ENCODE measurements at places on chromosomes 6 and 20.

GRCh38 chr6:45714006-45714730 is 301.5 kb downstream of the CLIC5 start:
- no peak for DNase-seq

DNA sequence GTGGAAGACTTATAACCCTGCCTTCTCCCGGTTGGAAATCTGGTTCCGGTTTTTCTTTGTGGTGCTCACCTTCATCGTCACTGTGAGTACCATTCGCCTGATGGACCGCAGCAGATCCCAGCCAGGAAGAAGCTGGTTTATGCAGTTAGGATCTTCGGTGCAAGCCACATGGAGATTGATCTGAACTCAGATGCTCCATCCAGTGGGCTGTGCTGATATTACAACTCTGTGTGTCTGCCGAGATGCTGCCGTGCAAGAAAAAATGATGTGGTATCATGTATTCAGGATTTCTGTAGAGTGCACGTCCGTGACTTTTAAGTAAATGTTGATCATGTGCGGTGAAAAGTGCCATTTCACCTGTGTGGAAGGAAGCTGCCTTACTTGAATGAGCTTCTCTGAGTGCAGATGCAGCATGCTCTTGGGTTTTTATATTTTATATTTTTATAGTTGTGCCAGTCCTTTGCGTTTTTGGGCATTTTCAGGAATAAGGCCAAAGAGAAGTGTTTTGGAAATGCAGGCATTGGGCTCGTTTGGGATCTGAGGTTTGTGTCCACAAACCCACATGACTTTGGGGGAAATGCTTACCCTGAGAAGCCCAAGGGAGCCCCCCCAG is 39.2 kb downstream of the DYNLT1 start:
- peak; percentile 27 for DNase-seq

DNA sequence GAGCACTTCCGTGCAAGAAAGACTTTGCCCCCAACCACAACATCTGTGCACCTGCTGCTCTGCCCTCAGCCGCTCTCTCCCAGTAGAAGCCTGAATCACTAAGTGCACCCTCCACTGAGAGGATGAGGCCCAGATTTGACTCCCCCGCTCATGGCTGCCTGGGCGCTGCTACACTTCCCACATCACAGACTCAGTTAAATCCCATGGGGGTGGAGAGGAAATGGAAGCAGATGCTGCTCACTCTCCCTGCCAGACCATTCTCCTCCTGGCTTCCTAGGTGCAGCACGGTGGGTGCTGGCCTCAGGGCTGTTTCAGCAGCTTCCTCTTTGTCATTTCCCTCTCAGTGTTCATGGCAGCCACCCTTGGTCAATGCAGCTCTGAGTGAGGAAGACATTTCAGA is 4.8 kb downstream of the CST5 start:
- DNase-seq, result no peak

DNA sequence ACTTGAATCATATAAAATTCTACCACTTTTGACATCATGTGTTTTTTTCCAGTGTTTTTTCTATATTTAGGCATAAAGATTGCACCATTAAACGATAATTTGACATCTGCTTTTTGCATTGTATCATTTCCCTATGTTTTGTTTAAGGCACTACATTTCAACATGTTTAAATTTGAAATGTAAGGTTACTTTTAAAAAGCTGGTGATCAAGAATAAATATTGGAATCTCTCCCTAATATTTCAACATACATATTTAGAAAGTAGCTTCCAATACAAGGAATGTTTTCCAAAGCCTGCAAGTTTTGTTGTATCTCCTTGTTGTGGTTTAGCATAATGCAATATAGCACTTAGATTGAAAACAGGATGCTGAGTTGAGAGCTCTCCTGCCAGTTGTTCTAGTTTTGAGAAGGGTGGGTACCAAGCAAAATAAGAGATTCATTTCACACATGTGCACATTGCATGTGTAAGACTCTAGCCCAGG is 76.5 kb downstream of the SYNJ2 start:
- no peak for DNase-seq

DNA sequence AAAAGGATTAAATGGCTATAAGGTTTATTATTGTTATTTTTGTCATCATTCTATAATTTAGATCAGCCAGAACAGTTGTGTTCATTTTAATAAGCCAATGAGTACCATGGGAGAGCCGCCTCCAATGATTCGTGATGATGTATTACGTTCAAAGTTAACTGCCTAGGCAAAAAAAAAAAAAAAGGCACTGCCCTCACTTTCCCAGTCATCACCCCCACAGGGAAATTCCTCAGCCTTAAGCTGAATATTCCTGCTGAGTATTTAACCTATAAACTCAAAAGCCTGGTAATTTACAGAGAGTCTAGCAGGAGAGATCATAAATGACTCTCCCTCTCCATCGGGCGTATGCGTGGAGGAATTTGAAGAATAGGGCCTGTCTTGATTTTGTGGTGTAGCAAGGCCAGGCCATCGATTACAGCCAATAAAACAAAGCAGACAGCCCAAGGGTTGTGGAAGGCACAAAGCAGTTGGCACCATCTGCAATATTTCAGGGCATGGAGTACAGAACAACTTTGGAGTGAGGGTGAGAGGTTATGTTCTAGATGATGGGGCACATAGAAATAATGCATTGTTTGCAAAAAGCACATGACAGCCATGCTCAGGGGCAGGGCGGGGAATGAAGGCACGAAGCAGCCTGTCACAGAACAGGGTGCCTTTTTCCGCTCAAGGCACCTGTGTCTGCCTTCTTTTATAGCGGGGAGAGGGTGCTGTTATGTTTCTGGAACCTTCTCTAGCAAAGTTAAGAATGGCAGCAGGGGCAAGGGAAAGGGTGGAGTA is 138.2 kb upstream of the DTNBP1 start:
- no peak for DNase-seq

DNA sequence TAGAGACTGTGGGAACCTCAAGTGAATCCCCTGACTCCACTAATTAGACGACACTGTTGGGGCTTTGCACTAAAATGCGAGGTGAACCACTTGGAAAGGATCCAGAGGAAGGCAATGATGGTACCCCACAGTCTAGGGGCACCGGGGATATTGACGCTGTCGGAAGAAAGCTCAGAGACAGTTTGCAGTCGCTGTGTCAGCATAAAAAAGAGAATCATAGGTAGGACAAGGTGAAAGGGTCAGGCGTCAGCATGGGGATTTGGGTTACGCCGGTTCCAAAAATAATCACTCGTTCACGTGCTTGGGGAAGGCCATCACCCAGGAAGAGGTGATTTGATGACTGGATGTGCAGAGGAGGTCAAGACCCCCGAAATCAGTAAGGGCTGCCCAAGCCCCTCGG is 598.0 kb upstream of the NOX3 start:
- DNase-seq, result no peak

DNA sequence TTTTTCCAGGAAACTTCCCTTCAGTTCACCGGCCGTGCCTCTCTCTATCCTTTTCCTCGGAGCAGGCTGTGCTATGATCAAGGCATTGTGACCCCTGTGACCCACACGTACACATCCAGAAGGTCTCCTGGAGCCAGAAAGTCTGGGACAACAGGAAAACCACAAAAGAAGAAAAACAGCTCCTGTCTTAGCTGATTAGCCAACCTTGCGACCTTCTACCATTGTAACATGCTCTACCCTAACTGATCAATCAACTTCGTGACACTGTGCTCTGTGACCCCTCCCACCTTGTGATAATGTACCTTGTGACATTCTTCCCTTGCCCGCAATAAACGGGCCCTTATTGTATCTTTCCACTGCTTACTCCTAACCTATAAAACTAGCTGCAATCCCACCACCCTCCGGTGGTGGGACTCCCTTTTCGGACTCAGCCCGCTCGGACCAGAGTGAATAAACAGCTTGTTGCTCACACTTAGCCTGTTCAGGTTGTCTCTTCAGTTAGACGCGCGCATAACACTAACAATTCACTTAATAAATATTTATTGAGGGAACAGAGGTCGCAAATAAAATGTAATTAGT is 24.2 kb downstream of the ZNF311 start:
- DNase-seq, result peak; percentile 63

- no peak for DNase-seq
These were observed 5.9 kb downstream of the CST1 start for GRCh38 chr20:23744817-23745216.

DNA sequence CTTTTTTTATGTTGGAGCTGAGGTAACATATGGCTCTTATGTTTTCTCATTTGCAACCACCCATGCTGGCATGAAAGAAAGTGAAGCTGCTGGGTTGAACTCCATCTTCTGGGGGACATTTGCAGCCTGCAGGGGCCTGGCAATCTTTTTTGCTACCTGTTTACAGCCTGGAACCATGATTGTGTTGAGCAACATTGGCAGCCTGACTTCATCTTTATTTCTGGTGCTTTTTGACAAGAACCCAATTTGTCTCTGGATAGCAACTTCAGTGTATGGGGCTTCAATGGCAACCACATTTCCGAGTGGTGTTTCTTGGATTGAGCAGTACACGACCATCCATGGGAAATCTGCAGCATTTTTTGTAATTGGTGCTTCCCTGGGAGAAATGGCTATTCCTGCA is 179.0 kb downstream of the SLC16A10 start:
- DNase-seq, result no peak

DNA sequence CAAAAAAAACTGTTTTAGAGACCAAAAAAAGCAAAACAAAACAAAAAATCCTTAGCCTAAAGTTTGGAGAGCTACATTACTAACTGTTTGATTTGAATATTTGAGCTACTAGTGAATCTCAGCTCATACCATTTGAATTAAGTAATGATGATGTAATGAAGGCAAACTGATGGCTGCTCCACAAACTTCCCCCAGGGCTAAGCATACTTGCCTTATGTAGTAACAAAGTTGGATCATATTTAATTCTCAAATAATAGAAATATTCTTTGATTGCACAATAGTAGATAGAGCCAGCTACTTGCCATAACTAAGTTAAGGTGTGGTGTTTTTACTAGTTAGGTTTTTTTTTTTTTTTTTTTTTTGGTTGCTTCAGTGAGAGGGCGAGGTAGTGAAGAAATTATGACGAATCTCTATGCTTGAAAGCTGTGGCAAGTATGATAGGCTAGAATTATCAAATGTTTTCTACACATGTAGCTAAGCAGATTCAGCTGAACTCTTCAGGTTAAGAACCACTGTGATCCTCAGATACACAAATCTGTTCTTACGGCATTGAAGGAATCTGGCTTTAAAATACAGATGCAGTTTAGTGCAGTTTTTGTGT is 2.9 kb downstream of the RAB32 start:
- DNase-seq, result no peak

GRCh38 chr6:72626126-72626525 is 4.3 kb downstream of the KCNQ5 start:
- no peak for DNase-seq

DNA sequence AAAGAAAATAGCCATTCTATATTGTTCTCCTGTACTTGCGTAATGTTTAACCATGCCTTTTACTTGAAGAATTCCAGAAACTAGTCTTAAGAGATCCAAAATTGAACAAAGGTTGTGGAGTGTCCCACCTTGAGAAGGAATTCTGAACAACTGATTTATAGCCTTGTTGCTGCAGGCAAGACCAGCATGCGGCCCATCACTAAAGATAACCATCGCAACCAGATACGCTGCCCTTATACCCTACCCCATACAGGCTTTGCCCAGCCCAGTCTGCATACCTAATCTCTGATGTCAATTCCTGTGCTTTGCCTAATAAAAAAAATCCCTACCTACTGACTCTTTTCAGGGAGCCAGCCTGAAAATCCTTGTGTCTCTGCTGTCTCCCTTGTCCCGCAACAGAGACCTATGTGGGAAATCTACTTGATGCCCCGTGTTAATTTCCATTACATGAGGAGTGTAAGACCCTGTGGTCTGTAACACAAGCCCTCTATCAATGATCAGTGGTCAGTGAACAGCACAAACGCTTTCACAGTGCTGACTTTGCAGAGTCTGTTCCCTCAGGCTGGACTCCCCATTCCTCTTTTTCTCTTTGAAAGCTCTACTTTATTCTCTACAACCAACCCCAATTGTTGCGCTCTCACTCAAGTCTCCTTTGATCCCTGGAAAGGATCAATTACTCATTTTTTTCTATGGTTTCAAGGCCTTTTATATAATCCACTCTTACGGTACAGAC is 125.7 kb upstream of the BTBD3 start:
- DNase-seq, result no peak

- DNase-seq, result no peak
These were observed 4.0 kb downstream of the PPP1R18 start for GRCh38 chr6:30682143-30683117.

- DNase-seq, result no peak
These were observed 115.5 kb downstream of the REV3L start for GRCh38 chr6:111367393-111368088.

DNA sequence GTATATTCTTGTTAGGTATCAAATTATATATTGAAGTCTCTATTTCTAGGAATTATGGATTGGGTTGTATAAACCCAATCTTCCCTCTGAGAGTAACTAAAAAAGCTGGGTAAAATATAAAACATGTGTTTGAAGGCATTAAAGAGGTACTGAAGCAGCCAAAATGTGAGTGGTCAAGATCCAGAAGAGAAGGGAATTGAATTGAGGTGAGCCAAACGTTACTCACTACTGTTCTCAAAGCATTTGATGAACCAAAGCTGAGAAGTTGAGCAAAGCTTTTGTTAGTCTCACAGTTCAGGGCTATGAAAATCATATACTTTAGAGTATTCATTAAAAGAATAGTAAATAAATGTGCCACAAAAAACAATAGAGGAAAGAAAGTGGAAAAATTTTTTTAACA is 365.8 kb downstream of the BCKDHB start:
- DNase-seq, result no peak

- DNase-seq, result no peak
These were observed 19.7 kb downstream of the RAD21L1 start for GRCh38 chr20:1245578-1245977.

DNA sequence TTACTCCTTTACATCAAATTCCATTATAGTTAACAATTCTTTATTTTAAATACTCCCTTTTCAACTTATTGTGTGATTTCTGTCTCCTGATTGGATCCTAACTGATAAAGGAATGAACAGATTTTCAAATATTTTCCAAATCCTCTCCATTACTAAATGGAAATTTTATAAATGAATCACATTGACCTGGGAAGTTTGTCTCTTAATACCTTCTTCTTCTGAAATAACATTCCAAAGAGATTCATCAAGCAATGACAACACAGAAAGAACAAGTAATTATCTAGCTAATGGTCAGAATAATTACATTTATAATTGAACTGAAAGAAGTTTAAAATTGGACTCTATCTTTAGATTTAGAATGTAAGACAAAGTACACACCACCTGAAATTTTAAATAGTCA is 515.4 kb upstream of the PTCHD4 start:
- no peak for DNase-seq

- DNase-seq, result no peak
These were observed 162.2 kb downstream of the BCAS1 start for GRCh38 chr20:53907968-53908751.

GRCh38 chr6:141244366-141244765 is 888.4 kb upstream of the GJE1 start:
- no peak for DNase-seq

DNA sequence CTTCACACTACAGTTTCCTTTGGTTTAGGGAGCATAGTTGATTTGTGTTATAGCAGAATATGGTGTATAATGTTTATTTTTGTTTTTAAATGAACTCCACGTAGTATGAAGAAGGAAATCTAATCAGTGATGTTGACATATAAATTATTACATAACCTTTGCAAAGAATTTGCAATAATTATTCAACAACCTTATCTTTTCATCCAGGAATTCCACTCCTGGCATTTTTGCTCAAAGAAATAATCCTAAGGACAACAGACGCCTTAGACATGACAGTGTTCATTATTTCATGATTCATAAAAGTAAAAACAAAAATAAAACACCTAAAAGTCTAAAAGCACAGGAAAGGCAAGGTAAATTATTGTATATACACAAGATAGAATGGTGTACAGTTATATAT is 229.2 kb downstream of the EPM2A start:
- DNase-seq, result no peak

Measured in progenitor cell of endocrine pancreas (in vitro differentiated cells).